ENCODE measurements at places on chromosomes 6 and 20.

GRCh38 chr20:32072168-32072750 is 20.2 kb downstream of the HCK start:
- DNase-seq, result no peak

DNA sequence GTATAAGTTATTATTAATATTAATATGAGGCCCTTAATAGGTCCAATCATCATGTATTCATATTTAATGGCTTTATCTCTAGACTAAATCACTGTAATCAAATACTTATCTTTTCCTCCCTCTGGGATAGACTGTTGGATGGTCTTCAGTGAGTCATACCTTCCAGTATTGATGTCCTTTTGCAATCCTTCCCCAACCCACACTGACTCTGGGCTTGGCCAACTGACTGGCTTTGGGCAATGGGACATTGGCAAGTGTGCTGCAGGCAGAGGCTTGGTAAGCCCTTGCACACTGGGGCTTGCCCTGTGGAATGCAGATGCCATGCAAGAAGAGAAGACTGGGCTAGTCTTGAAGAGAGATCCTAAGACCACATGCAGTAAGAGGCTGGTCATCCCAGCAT is 136.6 kb downstream of the CCDC170 start:
- DNase-seq, result no peak

GRCh38 chr6:31401403-31401802 is 2.0 kb upstream of the MICA start:
- no peak for DNase-seq

DNA sequence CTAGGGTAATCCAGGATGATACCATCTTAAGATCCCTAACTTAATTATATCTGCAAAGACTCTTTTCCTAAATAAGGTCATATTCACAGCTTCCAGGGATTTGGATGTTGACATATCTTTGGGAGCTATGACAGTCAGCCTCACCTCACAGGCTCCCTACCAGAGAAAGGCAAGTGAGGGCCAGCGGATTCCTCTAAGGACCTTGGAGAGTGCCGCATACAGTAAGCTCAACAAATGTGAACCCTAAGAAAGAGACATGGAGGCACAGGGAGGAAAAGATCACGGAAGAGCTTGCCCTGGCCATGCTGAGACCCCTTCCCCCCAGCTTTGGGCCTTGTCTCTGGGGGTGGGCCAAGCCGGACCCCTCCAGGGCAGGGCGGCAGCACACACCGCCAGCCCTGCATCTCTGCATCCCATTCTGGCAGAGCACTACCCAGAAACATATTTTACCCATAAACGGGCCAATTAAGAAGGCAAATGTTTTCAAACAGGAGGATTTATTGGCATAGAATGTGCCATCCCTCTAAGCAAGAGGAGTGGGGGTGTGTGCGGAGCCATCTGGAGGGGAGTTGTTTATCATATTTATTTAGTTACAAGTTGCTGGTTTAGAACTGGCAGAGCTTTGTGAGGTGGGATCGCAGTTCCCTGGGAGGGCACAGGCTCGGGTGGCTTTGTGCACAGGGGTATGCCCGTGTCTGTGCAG is 55.4 kb downstream of the CHMP4B start:
- no peak for DNase-seq

GRCh38 chr6:99013145-99013544 is 65.4 kb upstream of the FBXL4 start:
- DNase-seq, result no peak

DNA sequence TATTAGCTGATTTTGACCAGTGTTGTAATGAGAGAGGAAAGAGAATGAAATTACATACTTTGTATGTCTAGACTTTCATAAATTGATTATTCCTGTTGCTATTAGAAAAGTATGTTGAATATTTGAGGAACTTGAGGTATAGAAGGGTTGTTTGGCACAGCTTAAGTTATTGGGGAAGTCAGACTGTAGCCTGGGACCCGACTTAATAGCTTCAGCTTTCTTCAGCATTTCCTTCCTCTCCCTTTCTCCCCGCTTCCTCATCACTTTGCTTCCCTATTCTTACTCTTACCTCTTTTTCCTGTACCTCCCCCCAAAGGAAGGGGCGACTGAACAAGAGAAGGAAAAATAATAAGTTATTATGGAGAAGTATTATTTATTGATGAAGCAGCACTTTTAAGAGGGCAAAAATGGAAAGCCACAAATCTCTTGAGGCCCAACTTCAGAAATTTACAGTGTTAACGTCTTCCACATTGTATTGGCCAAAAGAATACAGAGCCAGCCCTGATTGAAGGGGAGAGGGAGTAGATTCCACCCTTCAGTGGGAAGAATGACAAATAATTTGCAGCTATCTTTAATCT is 7.4 kb downstream of the SENP6 start:
- no peak for DNase-seq

- no peak for DNase-seq
Observed at GRCh38 chr6:126170978-126171382, 168.9 kb upstream of the CENPW start.
